Activated CD4-positive, CD25-positive, alpha-beta regulatory T cell treated with anti-CD3 and anti-CD28 coated beads, Interleukin-2, amount 50 U/mL, for 16 hours (primary cell): ENCODE measurements at places on chromosomes 7 and 10.
A peak's percentile ranks its signal among the peaks of the same experiment; 100 is the strongest.

GRCh38 chr10:29600067-29600466 is 34.7 kb downstream of the SVIL start:
- DNase-seq: no peak

- no peak for DNase-seq
These were observed 48.7 kb downstream of the TPK1 start for GRCh38 chr7:144787127-144787526.

GRCh38 chr7:77235276-77235675 is 35.7 kb upstream of the FGL2 start:
- no peak for DNase-seq

- DNase-seq: no peak
These were observed 235.1 kb downstream of the FOXP2 start for GRCh38 chr7:114649689-114650088.

GRCh38 chr10:92265687-92266258 is 25.1 kb downstream of the CPEB3 start:
- DNase-seq: no peak

DNA sequence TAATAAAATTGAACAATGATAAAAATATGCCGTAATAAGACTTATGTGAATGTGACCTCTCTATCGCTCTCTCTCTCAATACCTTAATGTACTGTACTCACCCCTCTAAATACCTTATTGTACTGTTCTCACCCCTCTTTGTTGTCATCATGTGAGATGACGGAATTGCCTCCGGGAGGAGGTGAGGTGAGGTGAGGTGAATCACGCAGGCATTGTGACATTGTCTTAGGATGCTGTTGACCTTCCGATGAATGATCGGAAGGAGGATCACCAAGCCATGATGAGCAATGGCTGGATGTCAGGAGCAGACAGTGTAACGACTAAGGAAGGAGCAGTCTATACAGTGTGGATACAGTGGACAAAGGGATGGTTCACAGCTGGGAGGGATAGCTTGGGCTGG is 87.4 kb upstream of the FAM20C start:
- no peak for DNase-seq

DNA sequence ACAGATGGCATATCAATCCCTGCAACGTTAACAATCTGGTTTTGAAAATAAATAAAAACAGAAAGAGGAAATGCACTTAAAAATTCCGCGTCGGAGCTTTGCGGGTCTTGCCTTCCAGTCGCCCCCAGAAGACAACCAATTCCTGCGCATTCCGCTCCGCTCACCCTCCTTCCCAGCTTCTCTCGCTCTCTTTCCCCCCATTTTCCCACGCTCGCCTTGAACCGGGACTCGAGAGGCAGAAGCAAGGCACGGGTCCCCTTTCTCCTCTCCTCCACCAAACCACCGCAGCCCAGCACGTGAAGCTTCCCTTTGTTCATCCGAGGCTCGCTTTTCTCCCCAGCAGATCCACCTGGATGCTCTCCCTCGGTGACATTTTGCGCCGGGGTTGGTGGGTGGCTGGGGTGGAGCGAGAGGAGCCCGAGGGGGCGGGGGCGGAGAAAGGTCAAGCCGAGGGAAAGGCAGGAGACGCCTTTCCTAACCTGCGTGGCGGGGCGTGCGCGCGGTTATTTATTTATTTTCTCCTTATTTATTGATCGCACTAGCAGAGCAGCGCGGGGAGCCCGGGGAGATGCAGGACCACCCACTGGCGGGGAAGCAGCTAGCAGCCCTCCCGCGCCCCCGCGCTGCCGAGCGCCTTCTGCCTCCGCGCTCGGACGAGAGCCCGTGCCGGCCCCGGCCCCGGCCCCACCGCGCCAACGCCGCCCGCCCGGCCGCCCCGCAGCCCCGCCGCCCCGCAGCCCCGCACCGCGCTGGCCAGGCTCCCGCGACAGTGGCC is at the start of gene KCND2:
TSS of gene KCND2 (plus strand) at position 475 of the 775 bp plus-strand sequence.
- DNase-seq: no peak

DNA sequence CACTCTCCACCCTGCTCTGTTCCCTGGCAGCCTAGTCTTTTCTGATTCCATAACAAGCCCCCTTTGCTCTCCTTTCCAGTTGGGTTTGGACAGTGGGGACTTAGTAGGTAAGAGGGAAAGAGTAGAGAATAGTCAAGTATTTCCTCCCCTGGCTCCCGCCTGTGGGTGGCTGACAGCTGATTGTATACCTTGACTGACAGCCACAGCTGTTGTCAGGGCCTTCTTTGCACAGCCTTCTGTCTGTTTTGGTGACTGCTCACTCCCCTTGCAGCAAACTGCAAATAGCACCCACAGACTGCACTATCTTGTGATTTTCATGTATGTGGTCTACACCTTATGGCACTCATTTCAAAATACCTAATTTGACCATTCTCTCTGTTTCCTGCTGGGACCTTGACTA is 486.3 kb downstream of the ACTR3B start:
- DNase-seq: no peak

GRCh38 chr10:60417024-60417423 is 27.3 kb upstream of the ANK3 start:
- DNase-seq: no peak

GRCh38 chr10:28105561-28105960 is 106.7 kb upstream of the ODAD2 start:
- no peak for DNase-seq

DNA sequence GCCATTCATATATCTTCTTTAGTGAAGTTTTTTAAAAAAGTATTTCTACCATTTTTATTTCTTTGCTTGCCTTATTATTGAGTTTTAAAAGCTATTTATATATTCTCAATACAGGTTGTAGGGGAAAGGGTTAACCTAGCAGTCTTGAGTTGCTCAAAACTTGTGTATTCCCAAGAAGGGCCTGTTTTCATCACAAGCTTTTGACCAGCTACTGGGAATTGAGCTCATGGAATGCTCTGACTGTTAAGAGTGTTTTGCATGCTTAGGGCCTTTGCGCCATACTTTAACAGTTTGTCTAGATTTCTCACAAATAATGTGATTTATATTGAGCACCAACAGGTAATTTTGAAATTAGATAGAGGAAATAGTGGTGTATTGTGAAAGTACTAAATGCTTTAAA is 72.0 kb upstream of the CALCR start:
- no peak for DNase-seq

DNA sequence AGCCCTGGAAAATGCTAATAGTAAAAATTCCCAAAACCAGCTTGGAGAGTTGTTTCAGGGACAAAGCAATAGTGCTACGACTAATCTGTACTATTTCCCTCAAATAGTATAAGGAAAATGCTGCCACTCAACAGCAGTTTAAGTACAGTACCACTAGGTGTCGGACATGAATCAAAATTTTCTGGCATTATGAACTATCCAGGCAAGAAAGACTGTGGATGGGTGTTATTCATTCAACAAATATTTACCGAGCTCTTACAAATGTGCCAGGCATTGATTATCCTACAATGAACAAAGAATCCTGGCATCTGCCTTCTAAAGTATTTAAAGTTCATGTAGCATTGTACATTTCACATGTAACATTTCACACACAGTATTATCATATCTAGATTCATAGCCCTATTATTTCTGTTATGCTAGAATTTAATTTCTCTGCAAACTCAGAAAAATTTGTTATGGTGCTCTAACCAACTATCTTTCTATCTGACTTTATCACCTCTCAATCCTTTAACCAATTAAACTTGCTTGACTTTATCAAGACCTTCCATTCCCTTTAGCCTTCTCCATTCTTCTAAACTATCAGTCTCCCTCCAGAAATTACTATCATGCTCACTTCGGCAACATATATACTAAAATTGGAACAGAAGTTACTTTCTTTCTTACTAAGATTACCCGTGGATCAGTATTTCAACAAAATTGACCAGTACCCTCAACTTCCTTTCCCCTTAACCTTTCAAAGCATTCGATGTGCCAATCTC is 80.6 kb downstream of the ARHGAP21 start:
- no peak for DNase-seq

DNA sequence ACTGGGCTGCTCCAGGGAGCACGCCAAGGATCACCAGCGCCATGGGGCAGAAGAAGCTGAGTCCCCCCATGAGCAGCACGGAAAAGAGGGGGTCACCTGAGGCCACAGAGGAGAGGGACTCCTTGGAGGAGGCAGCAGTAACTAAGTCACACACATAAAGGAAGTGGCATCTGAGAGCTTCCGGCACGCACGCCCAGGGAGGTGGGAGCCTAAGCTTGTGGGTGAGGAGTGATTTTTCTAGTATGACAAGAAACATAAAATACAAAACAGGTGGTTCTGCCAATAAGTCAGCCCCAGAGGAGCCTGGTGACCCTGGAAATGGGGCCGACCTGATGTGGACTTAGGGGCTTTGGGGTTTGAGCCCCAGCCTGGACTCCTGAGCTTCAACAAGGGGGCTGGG is 60.8 kb downstream of the CARD11 start:
- peak; percentile 9 for DNase-seq

DNA sequence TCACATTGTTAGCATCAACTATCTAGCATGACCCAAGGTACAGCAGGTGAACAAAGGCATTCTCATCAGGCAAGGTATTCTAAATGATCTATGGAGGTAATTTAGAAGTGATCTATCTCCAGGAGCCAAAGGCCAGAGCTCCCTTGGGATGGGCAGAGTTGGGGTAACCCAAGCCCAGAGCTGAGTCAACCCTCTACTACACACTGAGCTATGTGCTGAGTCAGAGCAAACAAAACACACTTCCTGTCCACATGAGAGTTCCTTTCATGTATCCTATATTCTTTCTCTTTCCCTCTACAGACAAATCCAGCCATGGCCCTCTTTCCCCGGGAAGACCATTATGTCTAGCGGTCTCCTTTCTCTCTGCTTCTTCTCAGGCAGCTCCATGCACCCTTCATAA is 68.2 kb upstream of the AGK start:
- DNase-seq: no peak

- DNase-seq: no peak
These were observed 2.0 kb downstream of the ZNF503 start for GRCh38 chr10:75399461-75400162.

DNA sequence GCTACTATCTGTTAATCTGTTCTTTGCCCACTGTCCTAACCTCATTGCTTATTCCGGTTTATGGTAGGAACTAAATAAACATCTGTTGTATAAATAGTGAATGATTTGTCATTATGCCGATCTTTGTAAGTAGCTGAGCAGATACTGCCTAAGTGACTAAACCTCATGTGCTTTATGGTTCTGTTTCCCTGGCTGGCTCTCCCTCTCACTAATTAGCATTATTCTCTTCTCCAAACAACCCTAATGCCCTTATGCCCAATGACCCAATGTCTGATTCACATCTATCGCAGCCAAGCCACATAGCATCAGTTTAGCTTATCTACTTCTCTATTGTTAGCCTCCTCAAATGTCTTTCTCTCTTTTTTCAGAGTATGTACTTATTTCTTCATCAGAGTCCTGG is 462.3 kb upstream of the POT1 start:
- DNase-seq: no peak

GRCh38 chr10:73407495-73407894 is 6.4 kb downstream of the ANXA7 start:
- DNase-seq: no peak

DNA sequence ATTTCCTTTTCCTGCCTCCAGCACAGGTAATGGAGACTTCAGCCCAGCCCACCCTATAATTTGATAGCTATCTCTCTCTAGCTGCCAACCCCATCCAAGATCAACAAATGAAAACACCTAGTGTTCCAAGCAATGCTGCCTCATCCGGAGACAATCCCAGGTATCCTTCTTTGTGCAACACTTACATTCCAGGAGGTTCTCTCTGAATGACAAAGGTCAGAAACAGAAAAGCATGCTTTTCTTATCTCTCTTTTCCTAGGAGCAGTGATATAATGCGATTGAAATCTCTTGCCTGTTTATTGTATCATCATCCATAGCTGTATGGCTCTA is 699.3 kb downstream of the INHBA start:
- no peak for DNase-seq

- no peak for DNase-seq
These were observed 17.0 kb upstream of the TRIM8 start for GRCh38 chr10:102627291-102627735.

- DNase-seq: no peak
These were observed 172.8 kb upstream of the IMMP2L start for GRCh38 chr7:111734954-111735660.

- DNase-seq: no peak
These were observed 30.3 kb upstream of the CREB3L2 start for GRCh38 chr7:138032186-138032585.

GRCh38 chr7:149845257-149845980 is 7.2 kb downstream of the ZNF862 start:
- no peak for DNase-seq

DNA sequence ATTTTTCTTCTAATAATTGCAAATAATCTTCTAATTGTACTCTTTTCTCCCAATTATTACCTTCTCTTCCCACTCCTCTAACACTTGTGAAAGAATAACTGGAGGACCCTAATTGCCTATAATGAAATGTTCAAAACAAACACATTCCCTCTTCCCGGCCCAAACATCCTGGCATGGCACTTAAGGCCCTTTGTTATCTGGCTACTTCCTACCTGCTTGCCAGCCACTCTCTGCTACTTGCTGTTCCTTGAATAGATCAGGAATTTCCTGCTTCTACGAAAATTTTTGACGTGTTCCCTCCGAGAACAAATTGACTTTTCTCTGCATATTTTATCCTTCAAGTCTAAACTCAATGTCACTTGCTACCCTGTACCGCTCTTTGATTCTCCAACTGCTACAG is 56.1 kb upstream of the NOBOX start:
- no peak for DNase-seq

DNA sequence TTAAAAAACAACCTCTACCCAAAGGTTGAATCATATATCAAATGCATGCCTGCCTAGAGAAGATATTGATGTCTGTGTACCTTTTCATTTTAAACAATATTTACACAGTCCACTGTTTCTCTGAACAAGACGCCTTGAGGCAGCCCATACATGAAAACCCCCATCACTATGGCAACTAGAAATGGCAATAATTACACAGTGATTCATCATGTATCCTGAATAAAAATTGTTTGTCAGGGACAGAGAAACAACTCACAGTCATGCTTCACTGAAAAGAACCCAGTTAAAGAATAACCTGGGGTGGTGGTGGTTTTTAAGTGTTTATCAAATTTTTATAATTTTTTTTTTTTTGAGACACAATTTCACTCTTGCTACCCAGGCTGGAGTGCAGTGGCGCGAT is 19.7 kb downstream of the DNAJC12 start:
- no peak for DNase-seq

- DNase-seq: no peak
These were observed 33.8 kb upstream of the ZFAND2A start for GRCh38 chr7:1193593-1194424.
